ENCODE measurements at places on chromosomes 2 and 18.

DNA sequence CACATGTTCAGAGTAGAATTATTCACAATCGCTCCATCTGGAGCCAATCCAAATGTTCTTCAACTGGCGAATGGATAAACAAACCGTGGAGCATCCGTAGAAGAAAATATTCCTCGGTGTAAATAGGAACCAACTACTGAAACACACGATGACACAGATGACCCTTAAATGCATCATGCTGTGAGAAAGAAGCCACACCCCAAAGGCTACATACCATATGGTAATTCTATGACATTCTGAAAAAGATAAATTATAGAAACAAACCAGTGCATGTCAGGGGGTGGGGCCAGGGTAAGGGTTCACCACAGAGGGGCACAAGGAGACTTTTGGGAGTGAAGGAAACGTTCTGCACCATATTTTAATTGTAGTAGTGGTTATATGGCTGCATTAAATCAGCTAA, 312.2 kb upstream of the SMIM21 start:
- DNase-seq, result no peak

DNA sequence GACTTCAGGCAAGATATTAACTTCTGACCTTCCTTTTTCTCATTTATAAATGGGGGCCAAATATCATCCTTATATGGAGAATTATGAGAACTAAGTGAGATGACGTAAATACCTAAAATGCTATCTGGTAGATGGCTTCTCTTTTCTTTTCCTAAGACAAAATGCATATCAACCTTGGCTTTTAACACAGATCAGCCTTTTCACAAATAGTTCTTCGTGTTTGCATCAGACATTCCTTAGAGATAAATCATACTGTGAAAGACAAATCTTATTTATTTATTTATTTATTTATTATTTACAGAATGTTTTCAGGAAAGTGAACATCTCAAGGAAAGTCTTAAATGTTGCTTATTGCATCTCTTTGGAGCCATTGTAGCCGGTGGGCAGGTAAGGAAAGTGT, 62.8 kb downstream of the NBEAL1 start:
- no peak for DNase-seq

- no peak for DNase-seq
Measured at GRCh38 chr18:1392046-1392445, 487.4 kb downstream of the ADCYAP1 start.

- DNase-seq, result no peak
Measured at GRCh38 chr2:26139269-26140183, 33.4 kb upstream of the GAREM2 start.

GRCh38 chr18:55522011-55522410, 66.0 kb downstream of the TCF4 start:
- no peak for DNase-seq

GRCh38 chr2:1538663-1539062, 125.4 kb downstream of the TPO start:
- DNase-seq, result no peak

- DNase-seq, result no peak
Measured at GRCh38 chr2:36338124-36338826, 17.3 kb upstream of the CRIM1 start.

DNA sequence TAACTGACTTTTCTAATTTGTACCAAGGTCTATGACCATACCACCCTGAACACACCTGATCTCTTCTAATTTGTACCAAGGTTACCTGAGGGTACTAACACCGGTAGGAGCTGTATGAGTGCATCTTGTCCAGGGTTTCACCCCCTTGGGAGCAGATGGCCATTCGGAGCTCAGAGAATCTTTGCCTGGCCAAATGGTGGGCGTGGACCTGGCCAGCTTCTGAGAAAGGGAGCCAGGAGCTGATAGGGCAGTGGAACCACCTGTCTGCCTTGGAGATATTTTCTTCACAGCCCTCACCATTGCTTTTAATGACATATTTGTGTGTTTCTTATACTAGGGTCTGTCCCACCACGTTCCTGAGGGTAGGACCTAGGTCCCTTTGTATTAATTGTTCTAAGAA, 188.9 kb downstream of the LDLRAD4 start:
- DNase-seq, result no peak

- peak; percentile 15 for DNase-seq
Measured at GRCh38 chr2:237291138-237291792, 122.7 kb downstream of the COL6A3 start.

DNA sequence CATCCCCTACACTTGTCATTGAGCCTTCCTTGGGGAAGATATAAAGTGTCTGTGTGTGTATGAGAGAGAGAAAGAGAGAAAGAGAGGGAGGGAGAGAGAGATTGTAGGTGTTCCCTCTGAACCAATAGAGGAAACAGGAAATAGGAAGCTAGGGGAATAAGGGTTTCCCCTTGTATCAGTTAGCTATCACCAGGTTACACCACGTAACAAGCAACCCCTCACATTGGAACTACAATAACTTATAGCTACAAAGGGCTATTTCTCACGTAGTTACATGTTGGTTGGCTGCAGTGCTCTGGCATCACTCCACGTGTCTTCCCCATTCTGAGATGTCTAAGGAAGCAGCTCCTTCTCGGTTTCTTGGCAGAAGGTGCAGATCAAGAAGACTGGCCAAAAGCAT, 41.0 kb upstream of the ARL4C start:
- no peak for DNase-seq

GRCh38 chr2:105449076-105449475, 50.2 kb upstream of the FHL2 start:
- no peak for DNase-seq

GRCh38 chr2:15432642-15433256, 128.4 kb downstream of the NBAS start:
- no peak for DNase-seq

- DNase-seq, result no peak
Measured at GRCh38 chr18:44777457-44778192, 96.9 kb downstream of the SETBP1 start.

DNA sequence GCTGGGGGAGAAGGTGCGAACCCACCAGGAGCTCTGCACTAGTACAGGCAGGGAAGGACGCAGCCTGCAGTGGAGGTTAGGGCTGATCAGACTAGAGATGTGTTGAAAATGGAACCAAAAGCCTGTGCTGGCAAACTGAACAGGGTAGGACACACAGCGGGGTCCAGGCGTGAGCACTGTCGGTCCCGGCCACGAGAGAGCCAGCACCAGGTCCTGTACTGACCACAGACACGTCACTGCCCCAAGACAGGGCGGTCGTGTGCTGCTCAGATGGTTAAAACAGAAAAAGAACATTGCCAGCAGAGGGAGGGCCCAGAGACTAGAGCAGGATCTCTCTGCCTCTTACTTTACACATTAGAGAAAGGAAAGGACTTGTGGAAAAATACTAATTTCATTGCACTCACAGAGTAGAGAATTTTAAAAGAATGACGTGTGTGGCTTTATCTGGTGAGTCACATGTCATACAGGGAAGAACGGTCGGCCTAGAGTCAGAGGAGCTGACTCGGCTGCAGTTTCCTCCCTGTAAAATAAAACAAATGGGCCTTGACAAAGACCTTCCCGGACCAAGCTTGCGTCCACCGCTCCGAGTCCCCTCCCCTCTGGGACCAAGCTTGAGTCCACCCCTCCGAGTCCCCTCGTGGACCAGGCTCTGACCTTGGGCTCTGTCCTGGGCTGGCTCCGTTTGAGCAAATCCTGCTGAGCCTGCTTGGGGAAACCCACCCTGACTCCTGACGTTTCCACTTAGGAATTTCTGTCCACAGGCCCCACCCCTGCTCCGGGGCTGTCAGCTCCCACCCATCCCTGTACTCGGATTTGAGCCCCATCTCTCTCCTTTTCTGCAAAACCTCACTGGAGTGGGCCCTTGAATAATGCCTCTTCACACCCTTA, 16.7 kb upstream of the ADI1 start:
- DNase-seq, result no peak

GRCh38 chr2:232929303-232930058, 59.4 kb downstream of the SNORC start:
- DNase-seq, result no peak

- DNase-seq, result no peak
Measured at GRCh38 chr2:58339548-58340243, 98.6 kb upstream of the FANCL start.

- no peak for DNase-seq
Measured at GRCh38 chr2:238978497-238978896, 130.6 kb downstream of the TWIST2 start.

- no peak for DNase-seq
Measured at GRCh38 chr2:190713471-190713870, 64.6 kb downstream of the NAB1 start.

DNA sequence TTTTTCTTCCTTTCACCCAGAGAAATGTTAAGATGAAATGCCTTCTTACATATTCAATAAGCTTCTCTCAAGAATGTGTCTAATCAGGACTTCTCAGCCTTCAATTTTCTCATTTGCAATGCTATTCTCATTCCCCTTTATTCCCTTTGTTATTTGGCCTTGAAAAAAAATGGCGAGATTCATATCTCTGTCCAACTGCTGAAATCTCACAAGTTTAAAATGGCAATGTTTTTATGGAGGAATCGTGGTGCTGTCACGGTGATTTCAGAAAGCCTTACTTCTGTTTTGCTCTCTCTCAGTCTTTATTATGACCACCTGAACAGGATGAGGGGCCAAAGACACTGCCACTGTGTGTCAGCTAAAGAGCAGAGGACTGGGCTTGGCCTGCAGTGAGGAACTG, 928.5 kb downstream of the DCC start:
- DNase-seq, result no peak

- DNase-seq, result no peak
Measured at GRCh38 chr2:86697551-86698104, 22.5 kb upstream of the RMND5A start.

- DNase-seq, result no peak
Measured at GRCh38 chr2:231001921-231002320, 6.0 kb downstream of the SPATA3 start.

GRCh38 chr18:46343456-46343855, 239.3 kb downstream of the HAUS1 start:
- DNase-seq, result no peak

DNA sequence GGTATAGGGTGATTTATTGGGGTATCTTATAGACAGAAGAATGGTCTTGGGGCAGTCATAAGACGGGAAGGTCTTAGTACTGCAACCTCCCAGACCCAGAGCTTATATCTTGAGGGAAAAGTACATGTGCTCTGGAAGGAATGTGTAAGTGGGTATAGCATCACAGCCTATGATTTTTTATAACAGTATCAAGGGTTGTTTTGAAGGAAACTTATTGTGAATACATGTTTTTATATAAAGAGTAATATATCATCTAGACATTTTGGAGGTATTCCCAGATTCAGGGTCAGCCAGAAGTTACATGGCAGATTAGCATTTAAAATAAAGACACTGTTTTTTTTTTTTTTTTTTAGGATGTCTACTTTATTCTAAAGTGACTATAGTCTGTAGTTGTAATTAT, 47.6 kb upstream of the STON1 start:
- DNase-seq, result no peak

DNA sequence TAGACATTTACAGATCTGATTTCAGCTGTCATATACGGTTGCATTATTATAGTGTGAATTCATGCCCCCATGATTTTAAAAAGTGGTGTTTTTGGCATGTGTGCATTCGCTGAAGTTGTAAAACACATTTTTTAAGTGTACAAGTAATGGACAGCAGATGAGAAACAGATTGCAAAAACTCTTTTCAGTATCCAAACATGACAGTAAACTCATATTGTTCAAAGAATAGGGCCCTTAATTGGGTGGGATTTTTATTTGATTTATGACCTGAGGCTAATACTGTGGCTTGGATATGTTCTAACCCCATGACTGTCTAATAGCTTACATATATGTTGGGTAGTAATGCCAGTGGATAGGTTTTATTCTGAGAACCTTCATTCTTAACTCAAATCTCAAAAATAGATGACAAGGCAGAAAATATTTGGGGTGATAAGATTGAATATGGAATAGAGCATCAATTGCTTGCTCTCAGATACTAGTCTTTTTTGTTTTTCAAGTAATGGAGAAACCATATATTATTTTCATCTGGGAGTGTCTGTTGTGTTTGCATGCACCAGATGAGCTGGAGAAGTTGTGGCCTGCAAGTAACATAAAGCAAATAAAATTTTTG, 118.6 kb downstream of the PARD3B start:
- DNase-seq, result no peak

GRCh38 chr2:62686012-62686685, 19.4 kb upstream of the EHBP1 start:
- DNase-seq, result no peak

GRCh38 chr2:120402067-120402433, 56.1 kb downstream of the INHBB start:
- no peak for DNase-seq

DNA sequence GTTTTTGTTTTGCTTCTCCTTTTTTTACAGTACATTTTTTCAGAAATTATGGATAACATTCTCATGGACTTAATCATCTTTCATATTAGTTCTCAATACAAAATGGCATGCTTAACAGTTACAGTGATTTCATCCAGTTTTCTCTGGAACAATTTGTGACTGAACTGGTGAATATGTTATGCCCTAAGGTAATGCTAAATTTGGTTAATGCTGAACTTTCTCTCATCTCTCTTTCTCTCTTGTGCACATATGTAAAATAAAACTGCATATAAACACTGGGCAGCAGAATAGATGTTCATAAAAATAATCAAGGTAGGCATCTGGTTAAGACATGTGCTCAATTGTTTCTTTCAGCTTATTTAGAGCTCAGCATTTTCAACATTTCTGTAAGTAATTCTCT, 196.3 kb upstream of the TMEFF2 start:
- no peak for DNase-seq

- no peak for DNase-seq
Measured at GRCh38 chr2:54143780-54144179, 28.4 kb downstream of the ACYP2 start.

- no peak for DNase-seq
Measured at GRCh38 chr2:63378589-63378988, 209.7 kb downstream of the WDPCP start.

- no peak for DNase-seq
Measured at GRCh38 chr2:183375821-183376220, 251.6 kb downstream of the NUP35 start.

DNA sequence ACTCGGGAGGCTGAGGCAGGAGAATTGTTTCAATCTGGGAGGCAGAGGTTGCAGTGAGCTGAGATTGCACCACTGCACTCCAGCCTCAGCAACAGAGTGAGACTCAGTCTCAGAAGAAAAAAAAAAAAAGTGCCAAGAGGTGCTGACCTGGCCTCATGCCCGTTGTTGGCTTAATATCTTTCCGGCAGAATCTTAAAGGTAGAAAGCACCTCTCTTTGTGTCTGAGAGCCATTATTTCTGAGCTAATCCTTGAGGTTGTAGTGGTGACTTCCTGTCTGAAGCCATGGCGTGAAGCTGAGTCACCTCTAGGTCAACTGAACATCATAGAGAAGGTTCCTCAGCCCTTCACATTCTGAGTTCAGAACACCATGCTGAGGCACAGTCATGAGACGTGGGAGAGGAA, 60.4 kb downstream of the WDSUB1 start:
- peak; percentile 33 for DNase-seq

- DNase-seq, result no peak
Measured at GRCh38 chr2:189545418-189545817, 35.2 kb downstream of the SLC40A1 start.

DNA sequence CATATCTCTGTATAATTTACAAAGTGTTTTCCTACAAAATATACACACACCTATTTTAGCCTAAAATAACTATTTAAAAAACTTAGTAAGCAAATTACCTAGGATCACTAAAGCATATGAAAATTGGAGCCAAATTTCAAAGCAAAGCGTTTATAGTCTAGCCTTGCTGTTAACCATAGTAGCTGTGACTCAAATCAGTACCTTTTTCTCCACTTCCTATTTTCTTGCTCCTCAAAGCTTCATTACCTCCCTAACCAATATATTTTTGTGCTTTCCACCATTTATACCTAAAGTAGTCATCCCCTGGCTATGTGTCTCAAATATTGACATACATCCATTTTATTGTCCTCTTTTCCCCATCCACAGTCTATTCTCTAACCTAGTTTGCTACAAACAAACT, 73.1 kb downstream of the ERBB4 start:
- no peak for DNase-seq

All from stimulated activated CD8-positive, alpha-beta memory T cell treated with anti-CD3 and anti-CD28 coated beads, Interleukin-15, amount 100 ng/mL, for 48 hours (primary cell).